ENCODE measurements at places on chromosomes 7 and 10.

DNA sequence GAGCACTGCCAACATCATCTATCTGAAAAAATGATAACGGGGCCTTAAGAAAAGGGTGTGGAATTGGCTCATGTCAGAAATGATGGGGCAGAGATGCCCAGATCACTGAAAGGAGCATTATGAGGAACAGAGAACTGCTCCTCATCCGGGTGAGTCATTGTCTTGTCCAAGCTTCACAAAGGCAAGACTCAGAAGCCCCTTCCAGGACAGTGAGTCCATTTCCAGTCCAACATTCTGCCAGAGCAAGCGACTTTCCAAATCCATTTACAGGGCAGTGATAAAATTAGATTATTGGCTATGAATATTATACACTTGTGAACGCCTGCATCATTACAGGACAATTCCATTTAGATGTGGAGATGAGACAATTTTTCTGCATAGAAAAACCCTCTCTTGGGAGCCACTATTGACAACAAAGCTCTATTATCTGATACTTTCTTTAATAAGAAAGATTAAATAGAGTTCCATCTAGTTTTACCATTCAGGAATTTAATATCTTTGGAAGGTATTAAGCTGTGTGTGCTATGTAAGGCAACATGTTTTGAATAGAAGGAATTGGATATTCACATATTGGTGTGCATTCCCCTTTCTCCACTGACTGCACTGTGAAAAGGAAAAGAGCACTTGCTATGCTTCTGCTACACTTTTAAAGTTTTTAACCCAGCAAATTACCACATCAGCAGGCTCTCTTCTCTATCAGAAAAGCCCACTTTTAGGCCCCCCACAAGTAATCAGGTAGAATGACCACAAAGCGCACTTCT, 159.6 kb downstream of the NRP1 start:
- DNase-seq, result no peak

GRCh38 chr10:78331391-78331922, 297.8 kb downstream of the RPS24 start:
- DNase-seq, result no peak

GRCh38 chr10:75465450-75465827, 34.0 kb downstream of the LRMDA start:
- no peak for DNase-seq

- peak; percentile 50 for DNase-seq
Measured at GRCh38 chr7:100545360-100546128, 6.5 kb downstream of the AGFG2 start.

DNA sequence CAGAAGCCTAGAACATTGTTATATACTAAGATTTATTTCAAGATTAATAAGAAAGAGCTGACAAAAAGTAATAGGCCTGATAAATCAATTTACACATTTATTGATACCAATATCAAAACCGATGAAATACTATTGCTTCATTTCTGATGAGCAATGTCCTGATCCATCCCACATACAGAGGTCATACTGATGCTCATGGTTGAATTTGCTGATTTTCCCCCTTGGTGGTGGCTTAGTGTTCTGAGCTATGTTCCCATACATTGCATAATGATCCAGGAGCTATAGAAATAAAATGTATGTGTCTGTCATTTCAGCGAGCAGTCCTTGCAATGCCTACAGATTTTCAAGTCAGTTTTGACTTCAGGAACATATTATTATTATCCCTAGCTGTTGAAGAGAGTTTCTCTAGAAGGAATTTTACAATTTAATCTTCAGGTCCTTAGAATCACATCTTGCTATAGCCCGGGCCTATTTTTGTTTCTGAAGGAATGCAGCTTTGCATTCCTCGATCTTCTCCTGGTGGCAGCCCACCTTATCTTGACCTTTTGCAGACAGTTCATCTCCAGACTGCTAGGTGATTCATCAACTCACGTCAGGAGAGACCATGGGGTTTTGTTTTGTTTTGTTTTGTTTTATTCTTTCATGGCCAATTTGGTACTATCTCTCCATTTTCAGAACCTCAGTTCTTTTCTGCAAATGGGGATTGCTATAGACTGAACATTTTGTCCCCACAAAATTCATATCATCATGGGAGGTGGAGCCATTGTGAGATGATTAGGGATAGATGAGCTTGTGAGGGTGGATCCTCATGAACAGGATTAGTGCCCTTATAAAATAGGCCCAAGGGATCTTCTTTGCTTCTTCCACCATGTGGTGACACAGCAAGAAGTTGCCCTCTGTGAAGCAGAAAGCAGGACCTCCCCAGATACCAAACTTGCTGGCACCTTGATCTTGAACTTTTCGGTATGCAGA, 465.6 kb upstream of the IGFBP3 start:
- no peak for DNase-seq

DNA sequence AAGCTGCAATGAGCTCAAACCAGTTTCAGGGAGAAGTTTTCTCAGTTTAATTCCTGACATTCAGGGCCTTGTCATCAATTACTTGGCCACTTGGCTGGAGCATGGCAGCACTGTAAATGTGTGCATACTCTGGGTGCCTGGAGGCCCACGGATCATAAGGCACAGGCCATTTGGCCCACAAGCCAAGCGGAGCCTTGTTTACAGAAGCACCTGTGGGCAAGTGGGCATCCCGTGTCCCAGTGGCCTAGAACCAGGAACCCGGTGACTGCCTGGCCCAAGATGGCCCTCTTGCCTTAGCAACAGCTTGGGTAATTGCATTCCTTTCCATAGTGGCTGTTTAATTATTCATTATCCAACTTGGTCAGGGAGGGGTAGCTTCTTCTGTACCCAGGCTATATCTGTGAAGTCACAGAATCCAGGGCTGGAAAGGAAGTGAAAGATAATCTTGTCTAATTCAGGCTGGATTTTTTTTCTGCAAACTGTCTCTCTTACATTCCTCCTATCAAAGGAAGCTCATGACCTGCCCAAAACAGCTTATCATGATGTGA, 426.4 kb upstream of the ZMIZ1 start:
- no peak for DNase-seq

- DNase-seq, result peak; percentile 68
Measured at GRCh38 chr10:58266826-58267712, 625 bp downstream of the IPMK start.

DNA sequence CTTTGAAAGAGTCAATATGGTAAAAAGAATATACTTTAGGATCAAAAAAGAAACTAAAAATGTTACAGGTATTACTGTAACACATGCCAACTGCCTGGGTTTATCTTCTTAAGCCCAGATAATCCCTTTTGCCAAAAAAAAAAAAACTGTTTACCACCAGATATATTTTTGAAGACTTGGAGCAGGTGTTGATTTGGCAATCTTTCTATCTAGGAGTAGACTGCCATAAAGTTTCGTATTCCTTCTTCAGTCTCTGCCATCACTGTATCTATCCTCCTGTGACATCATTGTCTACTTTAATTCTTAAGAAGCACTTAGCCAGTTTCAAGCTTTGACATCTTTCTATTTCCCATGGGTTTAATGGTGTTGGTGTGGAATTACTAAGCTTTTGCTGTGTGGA, 161.0 kb downstream of the ST7 start:
- DNase-seq, result no peak

- no peak for DNase-seq
Measured at GRCh38 chr10:4385231-4385870, 440.7 kb upstream of the AKR1E2 start.

DNA sequence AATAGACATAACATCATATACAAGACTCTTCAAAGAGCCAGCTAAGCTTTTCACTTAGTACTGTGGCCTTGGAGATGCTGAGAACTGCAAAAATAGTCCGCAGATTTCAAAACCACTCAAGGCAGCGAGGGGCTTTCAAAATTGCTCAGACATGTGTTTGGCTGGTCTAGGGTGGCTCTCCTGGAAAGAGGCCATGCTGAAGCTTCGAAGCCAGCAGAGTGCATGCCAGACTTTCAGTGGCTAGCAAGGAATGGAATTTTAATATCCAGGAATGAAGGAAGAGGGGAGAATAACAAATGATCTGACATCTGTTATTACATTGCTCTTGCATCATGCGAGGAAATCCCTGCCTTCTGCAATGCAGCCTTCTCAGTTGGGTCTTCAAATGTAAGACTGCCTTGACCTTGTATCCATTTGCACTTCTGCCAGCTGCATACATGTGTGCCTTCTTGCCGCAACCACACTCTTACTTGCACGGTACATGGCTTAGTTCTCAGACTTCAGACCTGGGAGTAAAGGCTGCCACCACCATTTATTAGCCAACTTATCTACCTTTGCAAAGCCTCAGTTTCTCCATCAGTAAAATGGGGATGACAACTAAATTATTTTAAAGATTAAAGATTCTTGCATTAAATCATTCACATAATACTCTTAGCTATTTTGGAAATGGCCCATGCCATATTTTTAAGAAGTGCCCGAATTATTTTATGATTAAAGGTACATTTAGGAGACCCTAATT, 55.9 kb downstream of the ITIH5 start:
- DNase-seq, result no peak

GRCh38 chr10:69329721-69330178, 51.5 kb downstream of the HK1 start:
- no peak for DNase-seq

GRCh38 chr7:96933067-96933645, 72.2 kb upstream of the DLX6 start:
- no peak for DNase-seq

GRCh38 chr7:20290505-20291111, 40.1 kb upstream of the ITGB8 start:
- no peak for DNase-seq

- no peak for DNase-seq
Measured at GRCh38 chr10:31030260-31030659, 1.4 kb downstream of the ZNF438 start.

- DNase-seq, result no peak
Measured at GRCh38 chr10:84696610-84697009, 368.2 kb downstream of the CCSER2 start.

- no peak for DNase-seq
Measured at GRCh38 chr7:108629651-108630400, 60.2 kb downstream of the DNAJB9 start.

- no peak for DNase-seq
Measured at GRCh38 chr7:136058546-136058945, 81.4 kb upstream of the MTPN start.

DNA sequence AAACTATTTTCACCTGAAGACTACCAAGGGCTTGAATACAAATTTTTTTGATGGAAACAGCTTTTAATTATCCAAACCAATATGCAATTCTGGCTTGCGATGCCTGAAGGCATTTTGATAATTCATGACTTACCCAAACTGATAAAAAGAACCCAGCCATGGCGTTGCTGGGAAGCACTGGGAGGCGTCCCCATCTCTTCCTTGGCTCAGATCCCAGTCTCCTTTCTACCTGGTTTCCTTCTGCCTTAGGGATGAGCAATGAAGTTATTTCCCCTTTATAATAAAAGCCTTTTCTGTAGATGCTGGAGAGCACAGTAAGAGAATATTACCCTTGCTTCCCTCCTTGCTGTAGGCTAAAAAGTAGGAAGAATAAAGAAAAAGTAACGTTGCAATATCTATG, 129.1 kb upstream of the ANK3 start:
- no peak for DNase-seq

DNA sequence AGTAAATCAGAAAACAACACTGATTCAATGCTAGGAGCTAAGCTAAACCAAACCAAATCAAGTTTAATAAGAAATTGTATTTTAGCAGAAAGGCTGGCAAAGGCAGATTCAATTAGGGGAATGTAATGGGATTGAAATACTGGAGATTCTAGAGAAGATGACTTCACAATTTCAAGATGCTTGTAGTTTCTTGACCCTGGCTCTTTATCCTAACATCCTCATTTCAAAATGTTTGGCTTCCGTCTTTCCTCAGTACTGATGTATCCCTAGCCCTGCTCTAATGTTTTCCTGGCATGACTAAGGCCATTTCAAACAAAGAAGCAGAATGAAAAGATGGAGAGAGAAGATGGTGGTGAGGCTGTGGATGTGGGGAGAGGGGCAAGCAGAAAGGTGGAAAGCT, 2.7 kb upstream of the JCAD start:
- DNase-seq, result no peak

DNA sequence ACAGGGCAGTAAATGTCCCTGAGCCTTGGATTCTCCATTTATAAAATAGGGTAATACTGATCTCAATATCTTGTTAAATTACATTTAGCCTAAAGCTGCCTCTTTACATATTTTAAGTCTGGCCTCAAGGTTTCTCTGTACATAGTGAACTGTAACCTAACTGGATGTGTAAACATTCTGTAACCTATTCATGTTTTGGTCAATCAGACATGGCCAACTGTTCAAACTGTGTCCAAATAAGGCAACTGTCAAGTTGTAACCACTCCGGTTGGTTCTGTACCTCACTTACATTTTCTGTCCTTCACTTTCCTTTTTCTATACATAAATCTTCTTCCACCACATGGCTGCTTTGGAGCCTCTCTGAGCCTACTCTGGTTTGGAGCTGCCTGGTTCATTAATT, 107.1 kb upstream of the ITGB1 start:
- no peak for DNase-seq

- DNase-seq, result no peak
Measured at GRCh38 chr10:51302316-51302715, 228.0 kb downstream of the PRKG1 start.

- DNase-seq, result no peak
Measured at GRCh38 chr10:63518690-63519288, 2.4 kb upstream of the REEP3 start.

DNA sequence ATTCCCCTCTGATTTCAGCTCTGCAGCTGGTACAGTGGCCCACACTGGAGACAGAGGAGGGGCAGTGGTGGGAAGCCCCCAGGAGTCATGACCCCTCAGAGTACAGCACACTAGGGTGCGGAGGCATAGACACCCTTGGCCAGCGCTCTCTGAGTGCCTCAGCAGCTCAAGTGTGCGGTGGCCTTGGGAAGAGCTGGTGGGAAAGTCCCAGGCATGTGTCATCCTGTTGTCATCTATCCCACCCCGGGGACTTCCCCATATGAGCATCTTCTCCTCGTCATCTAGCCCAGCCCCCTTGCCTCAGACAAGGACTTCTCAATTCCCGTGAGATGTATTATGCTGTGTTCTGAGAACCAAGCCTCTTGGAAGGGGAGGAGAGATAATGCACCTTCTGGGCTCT, 15.6 kb upstream of the PPIF start:
- DNase-seq, result no peak

DNA sequence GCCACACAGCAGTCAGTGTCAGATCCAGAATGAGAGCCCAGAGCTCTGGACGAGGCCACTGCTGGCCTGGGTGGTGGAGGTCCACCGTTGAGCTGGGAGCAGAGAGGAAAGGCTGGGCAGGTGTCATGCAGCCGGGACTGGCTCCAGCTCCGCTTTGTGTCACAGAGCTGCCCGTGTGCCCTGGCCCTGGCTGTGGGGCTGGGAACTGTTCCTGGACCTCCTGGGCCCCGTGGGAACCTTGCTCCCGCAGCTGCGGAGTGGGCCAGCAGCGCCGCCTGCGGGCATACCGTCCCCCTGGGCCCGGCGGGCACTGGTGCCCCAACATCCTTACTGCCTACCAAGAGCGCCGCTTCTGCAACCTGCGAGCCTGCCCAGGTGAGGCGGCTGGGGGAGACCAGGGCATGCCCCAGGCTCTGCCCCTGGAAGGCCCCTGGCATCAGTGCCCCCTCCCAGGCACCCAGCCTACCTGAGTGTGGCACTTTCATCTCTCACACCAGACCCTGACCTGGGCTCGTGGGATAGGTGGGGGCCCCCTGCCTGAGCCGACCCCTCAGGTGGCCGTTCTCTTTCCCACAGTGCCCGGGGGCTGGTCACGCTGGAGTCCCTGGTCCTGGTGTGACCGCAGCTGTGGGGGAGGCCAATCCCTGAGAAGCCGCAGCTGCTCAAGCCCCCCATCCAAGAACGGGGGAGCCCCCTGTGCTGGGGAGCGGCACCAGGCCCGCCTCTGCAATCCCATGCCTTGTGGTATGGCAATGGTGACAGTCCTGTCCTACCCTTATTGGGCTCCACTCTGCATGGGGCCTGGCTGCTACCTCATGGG, 18.8 kb upstream of the ZNF862 start:
- no peak for DNase-seq
